ENCODE measurements at places on chromosomes 4 and X.

DNA sequence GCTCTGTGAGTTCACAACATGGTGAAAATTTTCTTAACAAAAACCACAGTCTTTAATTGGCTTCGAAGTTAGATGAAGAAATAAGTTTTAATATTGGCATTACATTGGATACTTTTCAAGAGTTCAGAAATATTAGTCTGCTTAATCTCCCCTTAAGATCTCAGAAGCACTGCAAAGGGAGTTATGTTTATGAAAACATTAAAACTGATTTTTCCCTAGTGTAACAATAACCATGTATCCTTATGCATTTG, 1.5 kb downstream of the SETD7 start:
- no peak for DNase-seq

GRCh38 chr4:109327641-109328040, 25.2 kb upstream of the COL25A1 start:
- DNase-seq = no peak

- DNase-seq = no peak
These were observed 282.7 kb downstream of the PPP3CA start for GRCh38 chr4:101064541-101065180.

DNA sequence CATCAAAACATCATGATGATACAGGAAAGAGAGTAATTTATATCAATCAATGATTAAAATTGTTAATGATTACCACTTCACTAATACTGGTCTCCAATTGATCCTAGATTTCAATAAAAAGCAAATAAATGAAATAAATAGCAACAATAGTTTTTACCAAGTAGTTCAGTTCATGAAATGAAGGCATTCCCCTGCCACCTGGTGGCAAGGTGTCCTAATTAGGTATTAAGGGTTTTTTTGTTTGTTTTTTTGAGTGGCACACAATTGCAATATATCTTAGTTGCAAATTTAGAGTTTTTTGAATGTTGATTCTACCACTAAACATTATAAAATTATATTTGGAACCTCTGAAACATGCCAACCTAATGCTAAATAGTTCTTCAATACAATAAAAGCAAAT, 157.4 kb upstream of the PDE5A start:
- DNase-seq = no peak

DNA sequence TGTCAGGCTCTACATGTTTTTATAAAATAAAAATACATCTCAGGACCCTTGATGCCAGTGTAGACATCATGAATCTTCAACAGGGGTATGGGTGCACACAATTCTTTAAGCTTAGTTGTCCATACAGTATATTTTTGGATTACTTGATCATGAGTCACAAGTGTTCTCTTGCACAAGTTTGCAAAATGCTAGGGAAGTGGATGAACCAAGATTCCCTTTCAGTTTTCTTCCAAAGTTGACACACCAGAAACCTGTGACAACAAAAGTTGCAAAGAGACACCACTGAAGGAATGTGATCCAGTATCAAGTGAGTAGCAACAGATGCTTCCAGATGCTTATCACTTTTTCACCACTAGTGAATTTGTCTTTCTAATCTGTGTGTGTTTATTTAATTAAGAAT, 1021.2 kb downstream of the PCDH7 start:
- DNase-seq = no peak

DNA sequence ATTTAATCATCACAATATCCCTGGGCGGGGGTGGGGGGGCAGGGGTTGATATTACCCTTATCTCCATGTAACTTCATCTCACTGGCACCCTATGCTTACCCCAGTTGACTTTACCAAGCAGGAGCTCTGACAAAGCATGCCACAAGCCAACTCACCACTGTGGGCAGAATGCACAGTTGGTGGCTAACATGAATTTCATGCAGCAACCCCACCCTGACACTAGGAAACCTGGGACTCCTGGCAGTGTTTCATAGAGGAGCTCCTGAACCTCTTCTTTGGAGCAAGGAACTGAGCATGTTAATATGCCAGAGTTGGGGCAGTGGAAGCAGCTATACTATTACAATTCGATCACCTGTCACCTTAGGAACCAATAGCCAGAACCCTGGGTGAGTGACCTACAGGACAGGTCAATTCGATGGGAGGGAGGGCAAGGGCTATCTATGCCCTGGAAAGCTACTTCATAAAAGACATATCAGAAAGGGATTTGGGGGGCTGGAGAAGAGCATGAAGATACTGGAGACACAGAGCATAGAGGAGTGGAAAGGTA, 97.2 kb upstream of the ACSL4 start:
- no peak for DNase-seq

GRCh38 chr4:96407738-96408463, 568.0 kb downstream of the PDHA2 start:
- no peak for DNase-seq

DNA sequence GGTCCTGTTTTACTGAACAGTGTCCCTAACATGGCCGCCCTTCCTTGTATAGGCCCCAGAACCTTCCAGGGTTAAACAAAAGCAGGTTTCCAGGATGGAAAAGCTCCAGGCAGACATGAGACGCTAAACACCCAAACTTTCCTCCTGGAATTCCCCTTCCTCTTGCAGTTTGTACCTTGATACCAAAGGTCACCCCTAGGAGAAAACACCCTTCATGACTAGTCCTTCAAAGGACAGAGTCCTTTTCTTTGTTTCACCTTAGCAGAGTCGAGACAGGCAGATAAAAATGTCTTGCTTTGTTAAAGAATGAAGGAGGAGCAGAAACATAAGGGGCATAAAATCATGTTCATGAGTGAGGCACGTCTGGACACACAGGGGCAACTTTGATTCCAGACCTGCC, 247.5 kb downstream of the BCOR start:
- DNase-seq = no peak

GRCh38 chrX:136157187-136157586, 9.9 kb downstream of the FHL1 start:
- DNase-seq = no peak

DNA sequence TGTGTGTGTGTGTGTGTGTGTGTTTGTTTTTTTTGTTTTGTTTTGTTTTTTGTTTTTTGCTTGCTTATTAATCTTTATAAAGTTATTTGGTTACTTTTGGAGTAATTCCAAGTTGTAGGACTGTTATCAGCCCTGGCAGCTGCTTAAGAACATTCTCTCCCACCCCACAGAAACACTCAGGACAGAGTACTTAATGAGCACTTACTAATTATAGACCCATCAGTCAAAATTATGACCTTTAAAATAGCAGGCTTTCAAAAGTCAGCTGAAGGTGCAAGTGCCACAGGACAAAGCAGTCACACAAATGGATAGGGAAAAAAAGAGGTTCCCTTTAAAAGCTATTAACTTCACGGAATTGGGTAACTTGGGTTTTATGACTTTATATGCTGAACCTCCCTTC, 69.0 kb downstream of the BEND2 start:
- DNase-seq = no peak

DNA sequence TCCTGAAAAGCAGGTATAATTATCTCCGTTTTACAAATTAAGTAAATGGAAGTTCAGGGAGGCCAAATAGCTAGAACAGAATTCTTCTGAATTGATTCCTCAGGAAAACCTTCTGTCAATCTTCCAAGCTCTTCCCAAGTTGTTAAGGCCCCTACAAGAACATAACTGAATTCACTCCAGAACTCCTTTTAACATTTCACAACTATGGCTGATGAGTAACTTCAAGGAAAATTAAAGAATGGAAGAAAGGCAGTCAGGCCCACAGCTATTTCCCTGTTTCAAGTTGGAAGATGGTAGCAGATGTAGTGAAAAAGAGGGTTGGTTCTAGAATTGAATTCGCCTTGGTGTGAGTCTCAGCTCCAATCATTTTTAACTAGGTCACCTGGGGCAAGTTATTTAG, 15.9 kb downstream of the SETD7 start:
- DNase-seq = no peak

DNA sequence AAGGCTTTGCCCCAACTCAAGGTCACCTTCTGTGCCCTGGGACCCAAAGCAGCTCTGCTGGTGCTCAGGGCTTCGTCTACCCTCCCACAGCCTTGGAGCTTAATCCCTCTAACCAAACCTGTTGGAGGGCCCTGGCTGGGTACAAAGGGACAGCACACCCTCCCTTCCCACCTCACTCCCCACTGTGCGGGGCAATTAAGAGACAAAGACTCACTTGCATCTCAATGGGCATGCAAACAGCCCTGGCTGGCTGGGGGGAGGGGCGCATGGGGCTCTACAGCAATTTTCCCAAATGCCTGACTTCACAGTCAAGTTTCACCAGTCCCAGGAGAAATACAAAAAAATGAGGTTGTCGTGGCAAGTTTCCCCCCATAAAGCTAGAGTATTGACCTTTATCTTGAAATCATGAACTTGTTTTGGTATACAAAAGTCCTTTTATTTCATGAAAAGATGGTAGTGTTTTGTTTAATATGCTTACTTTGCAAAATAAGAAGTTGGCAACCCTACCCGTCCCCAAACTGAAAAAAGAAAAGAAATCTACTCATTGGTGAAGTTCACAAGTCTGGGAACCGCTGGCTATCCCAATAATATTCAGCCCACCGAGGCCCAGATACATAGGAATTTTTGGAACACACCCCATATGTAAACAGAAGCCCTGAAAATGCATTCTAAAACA, 4.1 kb upstream of the CD99L2 start:
- DNase-seq = no peak

GRCh38 chr4:156778606-156779005, 193.0 kb downstream of the PDGFC start:
- DNase-seq = no peak

- no peak for DNase-seq
These were observed 317.2 kb downstream of the DHX15 start for GRCh38 chr4:24266951-24267722.

- no peak for DNase-seq
These were observed 921 bp upstream of the SETD7 start for GRCh38 chr4:139556724-139557555.

DNA sequence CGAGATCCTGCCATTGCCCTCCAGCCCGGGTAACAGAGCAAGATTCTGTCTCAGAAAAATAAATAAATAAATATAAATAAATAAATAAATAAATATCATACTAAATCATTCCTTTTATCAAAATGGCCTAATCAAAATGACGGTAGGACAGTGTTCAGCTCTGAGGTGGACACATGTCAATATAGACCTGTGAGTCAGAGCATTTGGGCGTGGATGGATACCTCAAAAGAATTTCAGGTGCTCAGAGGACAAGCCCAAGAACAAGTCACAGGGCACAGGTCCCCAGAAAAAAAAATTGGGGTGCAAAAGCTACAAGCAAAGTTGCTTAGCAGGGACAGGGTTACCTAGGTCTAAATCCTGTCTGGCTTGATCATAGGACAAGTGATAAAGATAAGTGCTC, 204.7 kb upstream of the HS3ST1 start:
- no peak for DNase-seq

GRCh38 chr4:53702334-53703266, 111.3 kb upstream of the LNX1 start:
- peak; percentile 44 for DNase-seq

DNA sequence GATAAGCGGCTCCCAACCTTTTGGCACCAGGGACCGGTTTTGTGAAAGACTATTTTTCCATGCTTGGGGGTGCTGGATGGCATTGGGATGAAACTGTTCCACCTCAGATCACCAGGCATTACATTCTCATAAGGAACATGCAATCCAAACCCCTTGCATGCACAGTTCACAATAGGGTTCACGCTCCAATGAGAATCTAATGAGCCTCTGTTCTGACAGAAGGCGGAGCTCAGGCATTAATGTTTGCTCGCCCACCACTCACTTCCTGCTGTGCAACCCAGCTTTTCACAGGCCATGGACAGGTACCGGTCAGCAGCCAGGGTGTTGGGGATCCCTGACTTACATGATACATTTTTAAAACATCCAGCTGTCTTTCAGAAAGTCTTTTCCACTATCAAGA, 187.3 kb downstream of the SLC39A8 start:
- DNase-seq = no peak

DNA sequence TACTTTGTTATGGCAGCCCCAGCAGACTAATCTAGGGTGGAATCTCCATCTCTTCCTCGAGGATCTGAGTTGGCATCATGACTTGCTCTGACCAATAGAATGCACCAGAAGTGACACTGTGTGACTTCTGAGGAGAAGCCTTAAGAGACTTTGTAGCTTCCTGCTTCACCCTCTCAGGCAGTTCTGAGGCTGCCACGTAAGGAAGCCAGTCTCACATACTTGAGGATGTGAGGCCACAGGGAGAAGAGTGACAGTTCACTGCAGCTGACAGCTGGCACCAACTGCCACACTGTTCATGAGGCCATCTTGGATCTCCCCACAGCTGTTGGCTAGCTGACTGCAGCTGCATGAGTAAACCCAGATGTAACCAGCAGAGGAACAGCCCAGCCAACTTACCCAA, 29.3 kb upstream of the BCOR start:
- DNase-seq = no peak

- no peak for DNase-seq
These were observed 516.2 kb upstream of the GALNT7 start for GRCh38 chr4:172652369-172652768.

GRCh38 chr4:35250761-35251160, 993.6 kb downstream of the ARAP2 start:
- DNase-seq = no peak

DNA sequence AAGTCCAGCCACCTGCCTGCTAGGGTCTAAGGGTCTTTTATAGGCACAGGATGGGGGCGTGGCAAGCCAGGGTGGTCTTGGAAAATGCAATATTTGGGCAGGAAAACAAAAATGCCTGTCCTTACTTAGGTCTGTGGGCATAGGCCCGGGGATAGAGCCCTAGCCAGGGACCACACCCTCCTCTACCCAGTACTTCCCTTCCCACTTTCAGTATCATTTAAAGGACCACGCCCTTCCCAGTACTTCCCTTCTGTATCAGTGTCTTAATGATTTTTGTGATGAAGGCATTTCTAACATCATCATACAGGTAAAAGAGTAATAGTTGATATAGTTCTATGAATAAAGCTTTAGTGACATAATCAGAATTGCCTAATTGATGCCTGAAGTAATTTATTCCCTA, 11.4 kb downstream of the BANK1 start:
- DNase-seq = no peak

- DNase-seq = no peak
These were observed 6.5 kb downstream of the NEUROG2 start for GRCh38 chr4:112509243-112510141.

- no peak for DNase-seq
These were observed 8.4 kb upstream of the ELF4 start for GRCh38 chrX:130118441-130119311.

DNA sequence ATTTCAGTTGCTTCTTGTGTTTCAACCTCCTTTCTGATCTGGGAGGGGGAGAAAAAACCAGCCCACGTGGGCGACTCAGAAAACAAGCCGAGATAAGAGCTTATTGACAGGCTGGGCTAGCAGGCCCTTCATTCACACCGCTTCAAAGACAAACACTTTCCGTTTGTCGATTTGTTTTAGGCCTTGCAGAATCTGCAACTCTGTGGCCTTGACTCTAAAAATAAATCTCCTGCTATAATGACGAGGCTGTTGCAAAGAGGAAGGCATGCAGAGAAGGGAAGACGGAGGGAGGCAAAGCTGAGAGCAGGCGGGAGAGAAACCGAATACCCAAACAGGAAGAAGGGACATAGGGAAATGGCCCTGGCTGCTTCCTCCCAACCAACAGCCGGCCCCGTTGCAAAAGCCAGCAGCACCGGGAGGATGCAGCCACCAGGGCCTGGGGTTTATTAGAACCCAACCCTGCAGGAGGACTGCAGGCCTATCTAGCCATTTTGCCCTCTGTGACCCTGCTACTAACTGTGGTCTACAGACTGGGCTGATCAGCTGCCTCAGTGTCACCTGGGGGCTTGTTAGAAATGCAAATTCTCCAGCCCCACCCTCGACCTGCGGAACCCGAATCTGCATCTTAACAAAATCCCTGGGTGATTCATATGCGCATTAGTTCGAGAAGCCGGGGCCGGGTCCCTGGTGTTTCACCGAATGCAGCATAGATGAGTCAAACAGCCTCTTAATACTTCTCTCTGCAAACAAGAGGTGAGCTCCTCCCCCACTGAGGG, 325.5 kb downstream of the BCOR start:
- no peak for DNase-seq

Data from GM12864 (cell line).